ENCODE measurements at places on chromosomes 5 and 9.

- DNase-seq, result no peak
Observed at GRCh38 chr5:61697809-61698558, 365.9 kb downstream of the ZSWIM6 start.

- no peak for DNase-seq
Observed at GRCh38 chr9:17660158-17660557, 81.3 kb downstream of the SH3GL2 start.

- DNase-seq, result no peak
Observed at GRCh38 chr5:36661456-36662220, 55.2 kb downstream of the SLC1A3 start.

DNA sequence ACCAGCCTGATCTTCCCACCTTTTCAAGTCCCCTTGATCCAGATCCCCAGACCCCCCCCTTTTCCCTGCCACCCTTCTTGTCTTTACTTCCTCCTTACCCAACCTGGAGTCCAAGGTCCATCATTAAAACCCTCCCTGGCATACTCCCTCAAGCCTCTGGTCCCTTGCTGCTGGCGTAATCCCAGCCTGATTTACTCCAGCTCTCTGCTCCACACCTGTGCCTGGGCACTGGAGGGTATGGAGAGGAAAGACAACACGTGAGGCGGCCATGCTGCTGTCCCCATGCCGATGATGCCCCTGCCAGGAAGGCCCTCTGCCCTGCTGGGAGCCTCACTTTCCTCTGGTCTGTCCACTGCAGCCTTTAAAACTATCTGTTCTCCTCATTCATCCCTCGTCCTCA lies 5.1 kb downstream of the B4GALT7 start:
- no peak for DNase-seq

DNA sequence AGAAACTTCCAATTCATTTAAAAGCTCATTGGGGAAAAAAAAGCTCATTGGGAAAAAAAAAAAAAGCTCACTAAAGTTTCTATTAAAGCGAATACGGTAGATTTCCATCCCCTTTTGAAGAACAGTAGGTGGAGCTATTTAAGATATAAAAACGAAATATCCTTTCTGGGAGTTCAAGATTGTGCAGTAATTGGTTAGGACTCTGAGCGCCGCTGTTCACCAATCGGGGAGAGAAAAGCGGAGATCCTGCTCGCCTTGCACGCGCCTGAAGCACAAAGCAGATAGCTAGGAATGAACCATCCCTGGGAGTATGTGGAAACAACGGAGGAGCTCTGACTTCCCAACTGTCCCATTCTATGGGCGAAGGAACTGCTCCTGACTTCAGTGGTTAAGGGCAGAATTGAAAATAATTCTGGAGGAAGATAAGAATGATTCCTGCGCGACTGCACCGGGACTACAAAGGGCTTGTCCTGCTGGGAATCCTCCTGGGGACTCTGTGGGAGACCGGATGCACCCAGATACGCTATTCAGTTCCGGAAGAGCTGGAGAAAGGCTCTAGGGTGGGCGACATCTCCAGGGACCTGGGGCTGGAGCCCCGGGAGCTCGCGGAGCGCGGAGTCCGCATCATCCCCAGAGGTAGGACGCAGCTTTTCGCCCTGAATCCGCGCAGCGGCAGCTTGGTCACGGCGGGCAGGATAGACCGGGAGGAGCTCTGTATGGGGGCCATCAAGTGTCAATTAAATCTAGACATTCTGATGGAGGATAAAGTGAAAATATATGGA lies at the start of gene PCDHGA12:
PCDHGA12 (plus strand) TSS at position 176 of the 782 bp plus-strand sequence; CDS start at position 429, 253 bp downstream.
- no peak for DNase-seq

GRCh38 chr9:89952401-89952800 lies 347.6 kb downstream of the GADD45G start:
- DNase-seq, result no peak

DNA sequence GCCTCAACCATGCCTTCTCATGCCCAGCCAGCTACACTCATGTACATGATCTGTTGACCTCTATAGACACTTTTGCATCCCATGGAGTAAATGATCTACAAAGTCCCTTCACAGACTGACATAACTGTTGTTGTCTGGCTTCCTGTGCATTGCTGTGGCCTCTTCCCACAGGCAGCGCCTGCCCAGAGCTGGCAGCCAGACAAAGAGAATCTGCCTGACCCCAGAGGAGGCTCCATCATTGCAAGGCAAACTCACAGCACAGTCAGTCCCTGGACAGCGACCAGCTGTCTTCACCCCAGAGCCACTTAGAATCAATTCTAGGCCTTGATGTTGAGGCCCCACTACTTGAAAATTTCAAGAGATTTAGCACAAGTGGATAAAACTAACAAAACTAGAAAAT lies 65.5 kb downstream of the INSYN2B start:
- DNase-seq, result no peak

DNA sequence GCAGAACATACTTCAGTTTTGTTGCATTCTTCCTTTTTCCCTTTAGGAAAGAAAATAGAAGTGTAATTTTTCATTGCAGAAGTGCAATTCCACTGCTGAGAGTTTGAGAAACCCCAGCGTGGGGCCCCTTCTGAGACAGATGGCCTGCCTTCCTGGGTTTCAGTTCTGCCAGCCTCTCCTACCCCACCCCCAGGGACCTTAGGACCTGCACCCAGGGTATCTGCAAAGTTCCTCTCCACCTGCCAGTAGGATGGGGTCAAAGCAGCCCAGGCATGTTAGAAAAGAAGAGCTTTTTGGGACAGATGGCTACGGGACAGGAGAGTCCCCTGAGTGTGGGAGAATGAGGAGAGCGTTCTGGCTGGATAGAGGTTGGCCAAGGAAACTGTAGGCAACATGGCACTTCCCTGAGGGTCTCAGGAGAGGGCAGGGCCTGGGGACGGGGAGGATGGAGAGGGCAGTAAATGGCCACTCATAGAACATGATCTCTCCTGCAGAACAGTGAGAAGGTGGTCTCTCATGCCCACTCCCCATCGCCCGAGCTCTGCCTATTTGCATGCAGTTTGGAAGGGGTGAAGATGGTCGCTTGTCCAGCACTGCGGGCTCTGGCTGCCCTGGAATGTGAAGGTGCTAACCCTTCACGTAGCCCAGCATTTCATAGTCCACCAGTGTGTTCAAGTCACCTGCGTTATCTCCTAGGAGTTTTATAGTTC lies at the start of gene TIFAB:
TIFAB (minus strand) TSS at position 31 of the 710 bp plus-strand sequence. CDS start 2,412 bp downstream, outside the sequence.
- DNase-seq, result no peak

DNA sequence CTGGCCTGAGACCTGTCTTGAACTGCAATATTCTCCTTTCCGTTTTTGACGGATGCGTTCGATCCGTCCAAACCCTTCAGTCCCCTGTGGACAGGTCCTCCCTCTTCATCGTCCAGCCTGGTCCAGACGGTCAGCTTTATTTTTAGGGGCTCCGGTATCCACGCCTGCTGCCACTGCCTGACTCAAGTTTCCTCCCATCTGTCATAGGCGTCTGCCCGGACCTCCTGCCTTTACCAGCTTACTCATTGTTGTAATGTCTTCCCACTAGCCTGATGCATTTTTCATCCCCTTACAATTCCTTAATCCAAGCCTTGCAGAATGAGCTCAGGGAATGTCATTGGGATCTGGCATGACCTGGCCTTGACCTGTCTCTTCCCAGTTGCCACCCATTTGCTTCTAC lies 145.8 kb downstream of the TENT4A start:
- no peak for DNase-seq

GRCh38 chr5:161095953-161096352 lies 243.9 kb upstream of the ATP10B start:
- DNase-seq, result no peak

DNA sequence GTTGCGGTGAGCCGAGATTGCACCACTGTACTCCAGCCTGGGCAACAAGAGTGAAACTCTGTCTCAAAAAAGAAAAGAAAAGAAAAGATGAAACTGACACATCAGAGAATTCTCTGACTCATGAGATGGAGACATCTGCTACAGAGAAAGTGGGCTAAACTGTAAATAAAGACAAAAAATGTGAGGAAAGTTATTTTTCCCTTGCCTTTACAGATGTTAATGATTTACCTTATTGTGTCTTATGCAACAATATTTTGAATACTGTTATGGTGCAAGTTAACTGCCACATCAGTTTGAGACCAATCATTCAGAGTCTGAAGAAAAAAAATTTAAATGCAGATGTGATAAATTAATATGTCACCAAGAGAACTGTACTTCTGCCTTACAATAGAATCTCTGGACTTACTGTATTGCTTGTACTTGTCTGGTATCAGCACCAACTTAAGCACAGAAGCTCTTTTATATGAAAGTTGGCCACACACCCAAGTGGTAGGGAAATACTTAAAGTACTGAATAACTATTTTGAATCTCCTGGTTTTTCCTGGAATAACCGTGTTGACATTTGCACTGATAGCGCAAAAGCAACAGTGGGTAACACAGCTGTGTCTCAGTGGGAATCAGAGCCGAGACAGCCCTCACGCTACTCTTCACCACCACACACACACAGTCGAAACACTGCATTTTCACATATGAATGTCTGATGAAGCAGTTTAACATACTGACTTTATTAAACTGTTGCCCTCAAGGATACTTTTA lies 169.9 kb downstream of the FANCC start:
- DNase-seq, result no peak

DNA sequence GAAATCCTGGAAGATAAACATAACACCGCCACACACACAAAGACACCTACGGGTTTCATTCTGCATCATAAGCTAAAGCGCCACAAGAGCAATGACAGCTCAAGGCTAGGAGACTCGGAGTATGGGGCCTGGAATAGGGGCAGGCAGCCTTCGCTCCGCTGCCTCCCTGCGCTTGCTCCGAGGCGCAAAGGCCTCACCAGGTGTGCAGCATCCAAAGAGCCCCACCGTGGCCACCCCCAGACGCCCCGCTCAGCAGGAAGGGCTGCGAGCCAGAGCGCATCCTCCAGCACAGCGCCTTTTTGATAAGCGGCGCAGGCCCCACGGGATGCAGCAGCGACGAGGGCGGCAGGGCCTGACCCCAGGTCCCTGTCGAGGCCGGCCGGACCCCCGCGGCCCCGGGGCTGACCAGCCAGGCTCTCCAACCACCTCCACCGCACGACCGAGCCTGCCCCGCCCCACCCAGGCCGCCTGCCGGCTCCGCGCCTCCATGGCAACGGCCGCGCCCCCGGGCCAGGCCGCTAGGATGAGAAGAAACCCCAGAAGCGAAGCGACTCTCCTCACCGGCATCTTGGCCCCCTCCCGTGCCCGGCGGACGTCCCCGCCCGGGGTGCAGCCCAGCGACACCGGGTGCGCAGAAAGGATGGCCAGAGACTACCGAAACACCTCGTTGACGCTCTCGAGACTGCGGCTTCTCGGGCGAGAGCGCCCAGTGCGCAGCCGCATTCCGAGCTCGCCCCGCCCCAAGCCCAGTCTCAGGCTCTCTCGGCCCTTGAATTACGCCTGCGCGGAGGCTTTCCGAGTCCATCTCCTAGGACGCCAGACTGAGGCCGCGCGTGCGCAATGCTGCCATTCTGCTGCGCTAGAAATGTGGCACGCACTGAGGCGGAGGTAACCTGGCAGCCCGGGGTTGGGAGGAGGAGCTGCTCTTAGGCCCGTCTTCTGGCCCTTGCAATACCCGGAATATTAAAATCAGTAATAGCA lies at the start of gene KIF3A:
KIF3A (minus strand) TSS at position 694 of the 981 bp plus-strand sequence; CDS start at position 567, 127 bp downstream.
- DNase-seq, result peak; percentile 98

DNA sequence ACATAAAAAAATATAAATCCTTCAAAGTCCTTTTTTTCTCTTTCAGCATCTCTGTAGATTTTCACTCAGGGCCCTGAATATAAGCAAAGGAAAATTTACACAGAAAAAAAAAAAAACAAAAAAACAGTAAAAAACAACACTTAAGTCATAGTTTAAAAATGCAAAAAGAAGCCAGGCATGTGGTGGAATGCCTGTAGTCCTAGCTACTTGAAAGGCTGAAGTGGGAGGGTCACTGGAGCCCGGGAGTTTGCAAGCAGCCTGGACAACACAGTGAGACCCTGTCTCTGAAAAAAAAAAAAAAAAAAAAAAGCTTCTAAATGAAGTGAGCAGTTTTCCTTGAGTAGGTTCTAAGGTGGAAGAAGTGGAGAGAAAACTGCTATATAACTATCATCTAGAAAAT lies 55.0 kb upstream of the BNC2 start:
- no peak for DNase-seq

GRCh38 chr5:40378396-40379177 lies 301.1 kb upstream of the PTGER4 start:
- DNase-seq, result no peak

DNA sequence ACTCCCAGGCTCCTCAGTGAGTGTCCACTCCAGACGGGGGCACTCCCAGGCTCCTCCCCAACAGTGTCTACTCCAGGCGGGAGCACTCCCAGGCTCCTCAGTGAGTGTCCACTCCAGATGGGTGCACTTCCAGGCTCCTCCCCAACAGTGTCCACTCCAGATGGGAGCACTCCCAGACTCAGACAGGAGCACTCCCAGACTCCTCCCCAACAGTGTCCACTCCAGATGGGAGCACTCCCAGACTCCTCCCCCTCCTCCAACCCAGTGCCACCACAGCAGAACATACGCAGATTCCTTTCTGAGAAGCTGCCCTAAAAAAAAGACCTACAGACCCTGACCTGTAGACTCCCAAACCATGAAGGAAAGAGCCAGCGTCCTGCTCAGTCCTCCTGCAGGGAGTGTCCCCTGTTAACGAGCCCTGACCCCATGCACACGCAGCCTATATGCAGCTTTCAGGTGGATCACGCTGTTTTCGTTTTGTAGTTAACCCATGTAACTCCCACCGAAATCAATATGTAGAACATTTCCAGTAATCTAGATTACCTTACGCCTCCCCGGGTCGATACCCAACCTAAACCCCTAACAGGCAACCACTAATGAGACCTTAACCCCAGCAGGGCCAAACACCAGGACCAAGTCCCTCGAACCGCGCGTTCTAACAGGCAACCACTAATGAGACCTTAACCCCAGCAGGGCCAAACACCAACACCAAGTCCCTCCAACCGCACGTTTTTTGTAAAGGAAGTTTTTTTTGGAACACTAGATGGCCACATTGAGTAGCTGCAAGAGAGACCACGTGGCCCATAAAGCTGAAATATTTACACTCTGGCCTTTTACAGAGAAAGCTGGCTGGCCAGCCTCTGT lies 15.7 kb downstream of the PNPLA7 start:
- peak; percentile 36 for DNase-seq

GRCh38 chr5:32100691-32101302 lies 73.3 kb downstream of the GOLPH3 start:
- no peak for DNase-seq

GRCh38 chr5:169280696-169281095 lies 20.2 kb downstream of the SLIT3 start:
- no peak for DNase-seq

GRCh38 chr5:170720984-170721383 lies 62.5 kb upstream of the GABRP start:
- no peak for DNase-seq
